Activated CD4-positive, CD25-positive, alpha-beta regulatory T cell (primary cell): ENCODE measurements at places on chromosomes 7 and 10.

GRCh38 chr10:117681104-117681503 lies 138.6 kb downstream of the EMX2 start:
- no peak for DNase-seq

- peak; percentile 71 for DNase-seq
Observed at GRCh38 chr7:102395873-102396709, at the start of gene PRKRIP1. TSS of gene PRKRIP1 (plus strand) at chr7:102396363. CDS start at chr7:102396412, 49 bp downstream.

GRCh38 chr7:47008461-47008860 lies 573.5 kb downstream of the TNS3 start:
- DNase-seq, result no peak

- no peak for DNase-seq
Observed at GRCh38 chr7:131071786-131072504, 255.7 kb upstream of the MKLN1 start.

DNA sequence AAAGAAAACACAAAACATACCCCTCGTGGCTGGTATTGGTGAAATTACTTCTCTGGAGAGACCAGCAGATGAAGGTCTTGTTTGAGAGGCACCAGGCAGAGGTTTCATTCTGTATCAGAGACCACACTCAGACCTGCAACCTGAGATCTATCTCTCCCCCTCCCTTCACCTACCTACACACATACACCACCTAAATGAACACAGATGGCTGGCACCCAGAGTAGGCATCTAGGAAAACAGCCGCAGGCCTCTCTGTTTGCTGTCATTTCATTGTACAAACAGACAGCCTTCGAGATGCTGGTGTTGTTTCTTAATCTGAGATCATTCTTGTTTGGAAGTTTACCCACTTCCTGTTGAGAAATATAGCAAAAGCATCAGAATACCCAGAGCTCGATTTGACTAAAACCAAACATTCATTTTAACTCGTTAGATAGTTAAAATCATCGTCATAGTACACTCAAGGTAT lies 173.9 kb upstream of the SLC25A13 start:
- DNase-seq, result no peak

DNA sequence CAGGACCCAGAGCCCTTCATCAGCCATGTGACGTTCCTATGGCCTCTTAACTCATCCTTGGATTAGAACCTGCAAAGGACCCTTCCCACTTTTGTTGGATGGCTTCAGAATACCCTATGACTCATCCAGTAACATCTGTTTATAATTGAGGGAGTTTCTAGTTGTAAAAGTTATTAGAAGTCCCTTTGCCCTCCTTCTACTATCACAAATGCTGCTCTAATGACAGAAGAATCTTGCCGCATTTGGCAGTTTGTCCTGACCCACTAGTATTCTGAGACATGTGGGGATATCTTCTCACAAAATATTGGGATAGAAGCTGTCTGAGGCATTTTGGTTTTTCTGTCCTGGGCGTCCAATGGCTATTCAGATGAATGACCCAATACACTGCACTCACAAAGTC lies 251.8 kb upstream of the TMEM72 start:
- no peak for DNase-seq

DNA sequence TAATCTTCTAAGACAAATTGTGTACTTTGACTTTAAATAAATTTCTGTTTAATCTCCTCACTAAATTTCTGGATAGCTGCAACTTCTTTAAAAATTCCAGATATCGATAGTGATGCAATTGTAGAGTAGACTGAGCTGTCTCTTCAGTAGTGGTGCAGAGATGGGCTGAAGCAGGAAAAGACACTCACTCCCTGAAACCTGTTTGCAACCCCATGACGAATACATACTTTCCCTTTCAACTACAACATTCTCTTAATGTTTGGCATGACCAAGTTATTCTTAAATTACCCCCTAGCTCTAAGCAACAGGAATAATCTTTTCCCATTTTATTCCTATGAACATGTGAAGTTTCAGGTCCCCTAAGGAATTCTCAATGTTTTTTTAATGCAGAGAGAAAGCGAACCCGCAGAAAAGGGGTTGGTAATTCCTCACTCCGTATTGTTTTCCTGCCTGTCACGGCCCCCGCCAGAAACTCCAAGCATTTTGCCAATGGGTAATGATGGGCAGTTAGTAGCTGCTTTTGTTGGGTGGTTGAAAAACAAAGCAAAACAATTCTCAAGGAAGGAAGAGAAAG lies 1.3 kb downstream of the THSD7A start:
- no peak for DNase-seq

- no peak for DNase-seq
Observed at GRCh38 chr7:151793531-151793951, 83.4 kb downstream of the PRKAG2 start.

DNA sequence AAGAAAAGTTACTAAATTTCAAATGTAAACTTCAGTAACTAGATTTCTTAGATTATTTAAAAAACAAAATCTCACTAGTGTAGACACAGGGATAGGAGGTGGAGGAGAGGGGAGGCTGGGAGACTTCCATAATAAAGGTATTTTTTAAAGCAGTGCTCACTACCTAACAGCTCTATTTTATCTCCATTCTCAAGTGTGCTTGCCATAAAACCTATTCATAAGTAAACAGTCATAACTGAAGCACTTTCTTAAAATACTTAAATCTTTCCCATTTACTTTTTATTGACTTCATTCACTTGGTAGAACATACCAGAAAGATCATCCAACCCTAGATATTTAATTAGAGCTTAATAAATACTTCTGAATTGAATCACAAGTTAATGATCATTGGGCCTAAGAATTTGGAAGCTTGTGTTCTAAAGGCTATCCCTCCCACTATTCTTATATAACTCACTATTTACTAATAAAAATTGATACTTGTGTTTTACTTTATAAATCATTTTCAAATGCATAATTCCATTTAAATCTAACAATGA lies 107.4 kb downstream of the SNX13 start:
- no peak for DNase-seq

DNA sequence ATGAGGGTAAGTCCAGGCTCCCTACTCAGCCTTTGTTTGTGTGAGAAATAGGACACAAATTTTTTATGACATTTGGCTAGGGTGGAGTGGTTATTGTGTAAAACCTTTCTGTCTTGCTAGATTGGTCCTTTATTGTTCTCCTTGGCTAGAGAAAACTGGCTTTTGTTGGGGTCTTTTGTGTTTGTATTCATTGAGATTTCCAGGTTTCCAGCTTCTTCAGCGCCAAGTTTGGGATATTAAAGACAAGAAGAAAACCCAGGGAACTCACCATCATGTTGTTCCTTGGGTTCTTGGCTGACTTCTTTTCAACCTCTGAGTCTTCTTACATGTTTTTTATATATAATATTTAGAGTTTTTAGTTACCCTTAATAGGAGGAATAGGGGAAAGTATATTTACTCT lies 310.0 kb downstream of the HPSE2 start:
- DNase-seq, result no peak

DNA sequence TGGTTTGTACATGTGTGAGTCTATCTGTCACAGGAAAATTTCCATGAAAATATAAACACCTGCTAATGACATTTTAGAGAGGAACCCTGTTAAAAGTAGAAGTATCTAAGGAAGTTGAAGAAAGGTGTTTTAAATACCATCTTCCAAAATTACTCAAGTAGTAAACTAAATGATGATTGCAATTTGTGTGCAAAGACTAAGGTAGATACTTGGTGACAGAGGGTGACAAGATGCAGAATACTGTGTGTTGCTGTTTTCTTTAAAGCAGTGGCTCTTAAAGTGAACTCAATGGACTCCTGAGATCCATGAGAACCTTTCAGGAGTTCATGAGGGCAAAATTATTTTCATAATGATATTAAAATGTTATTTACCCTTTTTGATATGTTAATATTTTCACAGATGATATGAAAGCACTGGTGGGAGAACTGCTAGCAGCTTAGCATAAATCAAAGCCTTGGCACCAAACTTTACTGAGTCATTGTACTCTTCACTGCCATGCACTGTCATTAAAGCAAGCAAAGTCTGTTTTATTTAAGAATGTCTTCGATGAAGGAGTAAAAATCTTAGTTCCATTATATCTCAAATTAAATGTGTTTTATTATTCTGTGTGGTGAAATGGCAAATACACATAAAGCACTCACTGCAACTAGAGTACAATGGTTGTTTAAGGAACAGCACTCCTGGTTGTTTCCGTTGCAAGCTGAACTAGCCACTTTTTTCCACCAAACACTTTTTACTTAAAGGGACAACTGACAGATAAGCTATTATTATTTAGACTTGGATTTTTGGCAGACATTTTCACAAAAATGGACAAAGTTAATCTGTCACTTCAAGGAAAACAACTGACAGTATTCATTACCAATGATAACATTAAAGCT lies 133.7 kb downstream of the LRRN3 start:
- DNase-seq, result no peak

GRCh38 chr10:6072215-6072934 lies 10.2 kb upstream of the IL2RA start:
- peak; percentile 26 for DNase-seq

DNA sequence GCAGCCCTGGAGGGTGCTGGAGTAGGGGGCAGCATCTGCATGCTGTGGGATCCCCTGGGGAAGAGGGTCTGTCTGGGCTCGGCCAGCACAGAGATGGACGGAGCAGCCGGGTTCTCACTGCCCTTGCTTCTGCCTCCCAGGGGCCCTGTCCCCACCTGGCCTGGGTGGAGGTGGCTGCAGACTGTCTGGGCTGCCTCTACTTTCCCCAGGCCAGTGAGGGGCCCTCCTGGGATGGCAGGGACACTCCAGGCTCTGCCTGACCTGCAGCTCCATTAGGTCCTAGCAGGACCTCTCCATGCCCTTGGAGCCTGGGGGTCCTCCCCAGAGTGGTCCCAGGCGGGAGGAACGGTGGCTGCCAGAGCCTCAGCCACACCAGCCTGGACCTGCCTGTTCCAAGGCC lies 63.7 kb downstream of the PWWP2B start:
- no peak for DNase-seq

DNA sequence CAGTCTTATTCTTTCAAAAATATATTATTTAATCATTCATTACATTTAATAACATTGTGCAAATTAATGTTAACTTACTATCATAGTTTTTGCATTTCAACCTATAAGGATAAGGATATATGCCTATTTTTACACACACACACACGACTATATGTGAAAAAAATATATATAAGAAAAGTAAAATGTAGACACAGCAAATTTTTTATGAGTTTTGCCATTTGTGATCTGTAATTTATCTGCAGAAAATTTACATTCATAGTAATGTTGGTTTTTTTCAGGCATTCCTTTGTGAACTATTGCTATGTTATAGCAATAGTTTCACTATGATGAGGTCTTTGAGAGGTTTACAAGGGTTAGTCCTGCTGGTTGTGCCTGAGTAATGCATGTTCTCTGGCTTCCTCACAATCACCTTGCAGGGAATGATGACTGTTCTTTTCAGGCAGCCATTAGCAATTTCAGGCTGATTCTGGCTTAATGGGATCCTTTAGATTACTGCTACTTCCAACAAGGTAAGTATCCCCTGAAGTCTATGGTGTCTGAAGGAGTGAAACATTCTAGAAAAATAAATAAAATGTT lies 183.7 kb upstream of the CDK1 start:
- no peak for DNase-seq

DNA sequence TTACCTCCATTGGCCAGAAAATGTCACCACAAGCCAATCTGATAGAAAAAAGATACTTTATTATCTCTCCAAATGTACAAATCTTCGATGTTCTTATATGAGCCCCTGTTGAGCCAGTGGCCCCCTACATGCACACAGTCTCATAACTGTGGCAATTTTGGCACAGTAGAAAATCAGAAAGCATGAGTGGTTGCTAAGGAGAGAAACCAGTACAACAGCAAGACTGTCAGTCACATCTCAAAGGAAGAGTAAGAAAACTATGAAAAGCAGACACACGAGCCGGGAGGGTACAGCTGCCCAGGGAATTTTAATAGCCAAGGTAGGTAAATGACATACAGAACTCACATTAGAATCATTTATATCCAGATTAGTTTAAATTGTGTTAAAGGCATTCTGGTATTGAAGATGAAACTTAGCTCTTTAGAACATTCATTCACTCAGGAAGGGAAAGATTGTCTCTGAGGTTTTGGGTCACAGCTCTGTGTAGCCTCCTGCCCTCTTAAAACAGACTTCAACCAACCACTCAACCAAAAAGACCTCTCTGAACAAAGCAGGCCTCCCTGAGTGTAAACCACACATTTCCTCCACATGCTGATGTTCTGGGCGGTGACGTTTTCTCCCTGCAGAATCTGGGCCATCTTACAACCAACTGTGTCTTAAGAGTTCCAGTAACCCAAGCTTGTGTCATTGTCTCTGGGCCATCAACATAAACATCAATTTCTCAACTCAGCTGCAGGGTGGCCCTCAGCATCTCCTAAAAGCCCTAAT lies 80.8 kb upstream of the ADAM12 start:
- DNase-seq, result no peak

DNA sequence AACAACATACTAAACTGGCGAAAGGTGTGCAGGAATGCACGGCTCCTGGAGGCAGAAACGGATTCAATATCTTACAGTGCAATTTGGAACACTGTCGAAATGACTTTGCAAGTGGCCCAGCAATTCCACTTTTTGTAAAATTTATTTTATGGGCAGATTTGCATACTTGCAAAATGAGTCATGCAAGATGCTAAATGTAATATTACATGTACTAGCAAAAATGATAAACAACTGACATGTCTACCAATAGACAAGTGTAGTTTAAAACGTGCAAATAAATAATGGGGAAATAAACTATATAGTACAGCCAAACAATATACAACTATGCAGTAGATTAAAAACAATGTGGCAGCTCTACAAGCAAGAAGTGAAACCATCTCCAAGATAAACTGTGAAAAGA lies 97.7 kb downstream of the ARHGAP12 start:
- no peak for DNase-seq

DNA sequence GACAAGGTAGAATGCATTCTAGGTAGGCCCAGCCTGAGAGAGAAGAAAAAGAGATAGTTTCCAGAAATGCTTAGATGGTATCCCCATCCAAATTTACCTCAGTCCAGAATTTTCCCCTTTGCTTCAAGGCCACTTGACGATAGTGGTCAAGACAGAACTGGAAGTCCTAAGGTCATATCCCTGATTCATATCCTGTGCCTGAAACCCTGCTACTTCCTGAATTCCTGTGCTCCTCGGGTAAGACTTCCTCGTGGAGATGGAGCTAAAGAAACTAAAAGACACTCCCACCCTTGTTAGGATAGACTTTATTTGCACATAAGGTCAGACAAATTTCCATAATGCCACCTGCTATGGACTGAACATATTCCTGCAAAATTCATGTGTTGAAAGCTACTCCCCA lies 175.9 kb downstream of the EVX1 start:
- no peak for DNase-seq

DNA sequence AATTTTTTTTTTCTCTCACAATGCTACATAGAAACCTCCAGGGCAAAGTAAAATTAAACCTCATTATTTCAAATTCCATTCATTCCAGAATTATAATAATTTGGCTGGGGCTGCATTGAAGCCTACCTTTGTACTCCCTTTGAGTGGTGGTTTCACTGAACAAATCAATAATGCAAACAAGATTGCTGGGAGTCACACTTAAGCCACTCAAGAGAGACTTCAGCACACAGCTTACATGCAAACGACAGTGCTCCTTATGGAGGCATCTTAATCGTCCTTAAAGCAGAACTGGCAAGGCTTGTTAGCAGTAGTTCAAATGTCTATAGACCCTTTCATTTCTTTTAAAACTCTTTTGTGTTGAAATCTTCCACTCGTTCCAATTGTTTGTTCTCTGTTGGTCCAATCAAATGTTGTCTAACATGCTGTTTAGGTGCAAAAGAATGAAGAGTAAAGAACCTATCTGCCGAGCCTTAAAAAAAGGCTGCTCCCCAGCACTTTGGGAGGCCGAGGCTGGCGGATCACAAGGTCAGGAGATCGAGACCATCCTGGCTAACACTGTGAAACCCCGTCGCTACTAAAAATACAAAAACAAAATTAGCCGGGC lies 294.9 kb downstream of the FGFR2 start:
- DNase-seq, result no peak

GRCh38 chr7:149743476-149744255 lies 29.7 kb downstream of the ZNF467 start:
- no peak for DNase-seq
